ENCODE measurements at places on chromosomes 4 and X.

DNA sequence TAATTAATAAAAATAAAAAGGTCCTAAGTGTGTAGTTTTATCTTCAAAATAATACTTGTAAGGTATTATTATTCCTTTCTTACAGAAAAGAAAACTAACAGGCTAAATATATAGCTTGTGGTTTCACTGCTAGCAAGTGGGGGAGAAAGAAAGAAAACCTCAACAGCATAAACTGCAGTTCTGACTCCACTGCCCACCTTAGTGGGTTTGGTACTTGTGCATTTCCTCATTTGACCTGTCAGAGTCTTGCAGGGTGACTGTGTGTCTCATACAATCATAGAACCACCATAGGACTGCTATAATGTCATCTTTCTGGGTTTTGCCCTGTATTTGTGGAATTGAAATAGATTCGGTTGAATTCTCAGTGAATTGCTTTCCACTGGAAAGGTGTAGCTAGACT is 94.7 kb upstream of the PUDP start:
- DNase-seq, result no peak

DNA sequence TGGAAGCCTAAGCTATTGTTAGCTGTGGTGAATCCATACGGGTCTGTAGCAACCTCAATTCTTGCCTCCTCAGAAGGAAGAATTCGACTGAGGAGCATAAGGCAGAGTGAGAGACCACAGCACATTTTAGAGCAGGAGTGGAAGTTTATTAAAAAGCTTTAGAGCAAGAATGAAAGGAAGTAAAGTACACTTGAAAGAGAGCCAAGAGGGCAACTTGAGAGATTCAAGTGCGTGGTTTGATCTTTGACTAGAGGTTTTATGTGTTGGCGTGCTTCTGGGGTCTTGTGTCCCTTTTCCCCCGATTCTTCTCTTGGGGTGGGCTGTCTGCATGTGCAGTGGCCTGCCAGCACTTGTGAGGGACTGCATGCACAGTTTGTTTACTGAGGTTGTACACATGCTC is 880.6 kb upstream of the INTU start:
- DNase-seq, result no peak

DNA sequence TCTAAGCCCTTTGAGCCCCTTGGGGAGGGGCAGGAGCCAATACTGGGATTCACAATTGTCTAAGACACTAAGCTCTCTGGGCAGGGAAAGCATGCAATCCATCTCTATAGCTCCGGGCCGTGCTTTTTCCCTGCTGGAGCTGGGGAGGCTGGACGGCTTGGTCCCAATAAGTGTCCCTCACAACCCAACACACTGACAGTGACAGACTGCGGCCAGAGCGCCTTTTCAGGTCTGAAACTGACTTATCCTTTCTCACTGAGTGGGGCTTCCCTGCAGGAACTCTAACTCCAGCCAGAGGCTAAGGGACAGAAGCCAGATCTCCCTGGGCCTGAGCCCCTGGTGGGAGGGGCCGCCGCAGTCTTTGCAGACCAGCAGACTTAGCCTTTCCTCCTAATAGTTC is 146.6 kb upstream of the PBDC1 start:
- no peak for DNase-seq

GRCh38 chr4:83010522-83011318 is at the start of gene LIN54:
LIN54 (minus strand) TSS chr4:83010823; CDS start chr4:82984844, 25,979 bp downstream.
- no peak for DNase-seq

GRCh38 chr4:139054791-139055505 is 39.4 kb downstream of the NOCT start:
- DNase-seq, result no peak

DNA sequence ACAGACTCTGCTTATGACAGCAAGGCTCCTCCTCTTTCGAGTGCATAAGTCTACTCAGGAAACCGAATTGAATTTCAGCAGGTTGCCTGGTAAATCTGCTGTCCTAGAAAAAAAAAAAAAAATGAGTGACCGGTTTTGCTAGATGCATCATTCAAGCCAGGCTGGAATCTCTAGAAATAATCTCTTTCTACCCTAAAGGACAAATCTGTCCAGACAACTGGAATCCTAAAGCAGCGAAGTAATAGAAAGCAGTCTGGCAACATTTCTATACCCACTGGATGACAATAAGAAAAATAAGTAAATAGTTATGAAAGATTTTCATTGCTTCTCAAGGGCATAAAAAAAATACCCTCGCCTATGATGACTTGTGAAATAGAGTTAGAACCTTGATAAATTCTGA is 703.5 kb downstream of the RPA4 start:
- no peak for DNase-seq

DNA sequence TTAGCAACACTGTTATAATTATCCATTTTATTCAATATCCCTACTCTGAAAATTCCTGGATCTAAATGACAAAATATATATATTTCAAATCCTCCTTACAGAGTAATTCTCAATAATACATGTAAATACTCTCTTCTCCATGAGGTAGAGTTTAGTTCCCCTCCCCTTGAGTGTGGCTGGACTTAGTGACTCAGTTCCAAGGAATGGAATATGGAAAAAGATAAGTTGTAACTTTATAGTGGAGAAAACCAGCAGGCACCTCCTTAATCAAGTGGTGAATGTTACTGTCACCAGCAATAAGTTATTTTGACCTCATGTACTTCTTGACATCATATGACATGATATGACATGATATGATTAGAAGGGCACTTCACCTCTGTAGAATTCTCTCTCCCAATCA is 302.0 kb downstream of the RAB28 start:
- DNase-seq, result no peak

DNA sequence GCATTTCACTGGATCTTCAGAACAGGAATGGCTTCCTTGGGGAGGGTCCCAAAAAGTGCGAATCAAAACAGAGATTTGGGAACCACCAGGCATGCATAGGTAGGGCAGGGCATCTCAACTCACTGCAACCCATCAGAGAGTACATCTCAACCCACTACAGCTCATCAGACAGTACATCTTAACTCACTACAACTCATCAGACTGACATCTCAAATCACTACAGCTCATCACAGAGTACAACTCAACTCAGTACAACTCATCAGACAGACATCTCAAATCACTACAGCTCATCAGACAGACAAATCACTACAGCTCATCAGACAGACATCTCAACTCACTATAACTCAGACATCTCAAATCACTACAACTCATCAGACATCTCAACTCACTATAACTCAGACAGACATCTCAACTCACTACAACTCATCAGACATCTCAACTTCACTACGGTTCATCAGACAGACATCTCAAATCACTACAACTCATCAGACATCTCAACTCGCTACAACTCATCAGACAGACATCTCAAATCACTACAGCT is 47.5 kb upstream of the CLDN34 start:
- DNase-seq, result no peak

DNA sequence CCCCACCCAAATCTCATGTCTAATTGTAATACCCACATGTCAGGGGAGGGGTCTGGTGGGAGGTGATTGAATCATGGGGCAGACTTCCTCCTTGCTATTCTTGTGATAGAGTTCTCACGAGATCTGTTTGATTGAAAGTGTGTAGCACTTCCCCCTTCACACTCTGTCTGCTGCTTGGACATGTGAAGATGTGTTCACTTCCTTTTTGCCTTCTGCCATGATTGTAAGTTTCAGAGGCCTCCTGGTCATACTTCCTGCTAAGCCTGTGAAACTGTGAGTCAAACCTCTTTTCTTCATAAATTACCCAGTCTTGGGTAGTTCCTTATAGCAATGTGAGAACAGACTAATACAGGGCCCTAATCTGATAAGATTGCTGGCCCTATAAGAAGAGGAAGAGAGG is 1514.8 kb downstream of the RPA4 start:
- DNase-seq, result no peak

DNA sequence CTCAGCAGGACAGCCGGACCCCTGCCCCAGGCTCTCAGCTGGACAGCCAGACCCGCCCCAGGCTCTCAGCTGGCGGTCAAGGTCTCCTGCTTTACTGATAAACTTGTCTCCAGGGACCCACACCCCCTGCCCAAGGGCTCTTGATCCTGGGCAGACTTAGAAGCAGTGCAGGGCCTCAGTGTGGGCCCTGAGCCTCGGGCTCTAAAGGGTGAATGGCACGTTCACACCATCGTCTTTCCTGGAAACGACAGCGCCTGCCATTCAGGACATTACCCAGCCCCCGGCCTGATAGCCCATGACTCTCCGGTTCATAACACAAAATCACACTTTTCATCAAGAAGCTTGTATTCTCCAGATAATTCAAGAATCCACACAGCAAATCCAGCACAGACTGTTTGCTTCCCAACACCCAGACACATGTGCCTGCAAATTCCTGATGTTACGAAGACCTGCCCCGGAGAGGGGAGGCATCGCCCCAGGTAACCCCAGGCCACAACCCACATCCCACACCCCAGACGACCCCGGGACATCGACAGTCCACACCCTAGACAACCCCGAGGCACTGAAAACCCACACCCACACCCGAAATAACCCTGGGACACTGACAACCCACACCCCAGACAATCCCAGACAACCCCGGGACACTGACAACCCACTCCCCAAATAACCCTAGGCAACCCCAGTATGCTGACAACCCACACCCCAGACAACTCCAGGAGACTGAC is 136.8 kb downstream of the FAM53A start:
- no peak for DNase-seq

- no peak for DNase-seq
Measured at GRCh38 chrX:16212436-16212835, 45.2 kb downstream of the MAGEB17 start.

GRCh38 chrX:52923781-52924241 is 26.7 kb downstream of the FAM156B start:
- DNase-seq, result no peak

DNA sequence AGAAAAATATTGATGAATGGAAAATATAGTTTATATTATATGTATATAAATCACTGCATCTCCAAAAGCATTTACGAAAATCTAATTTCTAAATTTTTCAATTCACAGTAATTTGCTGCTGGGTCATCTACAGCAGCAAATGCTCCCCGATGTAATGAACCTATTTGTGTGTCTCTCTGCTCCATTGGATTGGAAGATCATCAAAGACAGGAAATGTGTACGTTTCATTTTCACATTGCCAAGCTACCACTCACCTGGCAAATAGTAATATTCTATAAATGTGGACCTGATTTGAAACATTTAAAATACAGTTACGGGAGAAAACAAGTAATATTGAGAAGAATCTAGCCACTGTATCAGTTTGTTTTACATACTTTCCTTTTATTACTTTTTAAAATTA is 317.7 kb downstream of the PAPSS1 start:
- no peak for DNase-seq

GRCh38 chr4:109435635-109436034 is 2.0 kb downstream of the SEC24B start:
- DNase-seq, result no peak

DNA sequence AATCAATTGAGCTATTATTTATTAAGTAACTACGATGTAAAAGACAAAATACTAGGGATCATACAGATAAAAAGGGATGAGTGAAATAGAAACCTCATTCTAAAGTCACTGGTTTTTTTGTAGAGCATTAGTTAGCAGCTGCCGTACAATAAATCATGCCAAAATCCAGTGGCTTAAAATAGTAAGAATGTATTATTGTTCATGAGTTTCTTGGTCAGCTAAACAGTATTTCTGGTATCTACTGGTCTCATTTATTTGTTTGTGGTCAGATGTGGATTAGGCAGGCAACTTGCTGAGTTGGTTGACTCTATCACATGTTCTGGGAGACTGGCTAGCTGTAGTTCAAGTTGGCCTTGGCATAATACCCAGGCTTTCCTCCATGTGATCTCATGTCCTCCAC is 667.3 kb downstream of the GALNTL6 start:
- no peak for DNase-seq

DNA sequence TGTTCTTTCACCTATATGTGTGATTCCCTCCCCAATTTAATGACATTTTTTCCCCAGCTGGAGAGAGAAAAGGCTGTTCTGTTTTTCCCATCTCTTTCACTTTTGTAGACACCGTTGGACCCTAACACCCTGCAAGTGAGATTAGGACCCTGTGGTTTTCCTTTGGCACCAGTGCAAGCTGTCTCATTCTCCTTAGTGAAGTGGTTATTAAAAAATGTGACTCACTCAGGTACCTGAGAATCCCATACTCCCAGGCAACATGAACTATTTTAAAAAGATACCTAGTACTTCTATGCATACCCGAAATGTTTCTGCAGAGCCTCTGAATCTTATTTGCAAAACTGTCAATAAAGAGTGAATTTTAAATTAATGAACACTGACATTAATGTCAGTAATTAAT is 175.7 kb upstream of the TBC1D9 start:
- no peak for DNase-seq

DNA sequence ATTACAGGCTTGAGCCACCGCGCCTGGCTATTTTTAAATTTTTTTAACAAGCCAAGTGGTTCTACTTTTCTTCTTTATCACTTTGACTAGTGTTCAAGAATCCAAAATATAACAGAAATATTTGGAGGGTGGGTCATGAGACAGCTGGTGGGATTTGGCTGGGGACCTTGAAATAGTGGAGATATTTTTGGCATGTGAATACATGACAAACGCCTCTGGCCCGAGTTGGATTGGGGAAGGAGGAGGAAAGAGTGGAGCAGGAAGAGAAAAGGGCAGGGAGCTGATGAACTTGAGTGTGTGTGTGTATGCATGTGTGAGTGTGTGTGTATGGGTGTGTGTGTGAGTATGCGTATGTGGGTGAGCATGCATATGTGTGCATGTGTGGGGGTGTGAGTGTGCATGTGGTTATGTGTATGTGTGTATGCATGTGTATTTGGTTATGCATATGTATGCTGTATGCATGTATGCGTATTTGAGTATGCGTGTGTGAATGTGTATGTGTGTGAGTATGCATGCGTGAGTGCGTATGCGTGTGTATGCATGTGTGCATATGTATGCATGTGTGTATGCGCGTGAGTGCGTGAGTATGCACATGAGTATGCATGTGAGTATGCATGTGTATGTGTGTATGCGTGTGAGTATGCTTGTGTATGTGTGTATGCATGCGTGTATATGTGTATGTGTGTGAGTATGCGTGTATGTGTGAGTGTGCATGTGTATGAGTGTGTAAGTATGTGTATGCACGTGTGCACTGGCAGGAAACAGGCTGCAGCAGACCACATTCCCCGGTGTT is 49.6 kb downstream of the JADE1 start:
- peak; percentile 58 for DNase-seq

DNA sequence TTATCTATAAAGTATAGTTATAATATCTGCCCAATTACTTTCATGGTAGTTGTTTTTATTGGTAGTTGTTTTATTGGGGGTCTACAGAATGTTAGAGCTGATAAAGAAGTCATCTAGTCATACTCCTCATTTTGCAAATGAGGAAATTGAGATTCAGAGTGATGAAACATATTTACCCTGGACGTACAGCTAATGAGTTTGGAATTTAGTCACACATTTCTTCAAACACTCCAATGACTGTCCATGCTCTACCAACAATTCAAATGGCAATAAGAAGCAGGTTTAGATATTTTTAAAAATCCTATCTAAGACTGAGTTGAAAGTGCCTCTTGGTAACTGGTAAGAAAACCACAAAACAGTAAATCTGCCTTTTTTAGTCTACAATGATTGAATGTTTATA is 98.2 kb downstream of the MAGEC1 start:
- no peak for DNase-seq
